Psoas muscle (tissue), 8 donors: ENCODE measurements at places on chromosomes 1 and 21. TPM values are rescaled to one million over a fixed set of nuclear protein-coding genes. Genes with fewer than 3 reads are reported as not detected.
A peak's percentile ranks its signal among the peaks of the same experiment; 100 is the strongest.

DNA sequence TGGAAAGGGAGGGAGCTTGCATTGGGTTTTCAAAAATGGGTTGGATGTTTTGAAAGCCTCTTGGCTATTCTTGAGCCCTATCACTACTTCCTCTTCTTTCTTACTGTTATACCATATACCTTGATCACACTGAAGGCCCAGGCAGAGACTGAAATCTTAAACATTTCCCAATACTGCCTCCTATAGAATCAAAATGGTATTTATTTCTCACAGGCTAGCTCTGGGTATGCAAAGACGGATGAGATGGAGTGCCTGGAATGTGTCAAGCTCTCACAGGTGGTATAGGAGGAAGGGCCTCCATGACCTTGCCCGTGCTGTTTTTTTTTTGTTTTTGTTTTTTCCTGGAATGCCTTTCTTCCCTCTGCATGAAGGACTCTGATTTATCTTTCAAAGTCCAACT, 268.4 kb upstream of the USP24 start:
- H3K4me3 ChIP-seq, result no peak overlapping the region
- H3K36me3 ChIP-seq, result no peaks in the 10 kb centered on the region
- H3K27ac ChIP-seq, result no peak overlapping the region
- no peaks in the 10 kb centered on the region for H3K27me3 ChIP-seq

GRCh38 chr1:204146309-204146708, 5.5 kb downstream of the ETNK2 start:
- no peak overlapping the region for H3K27ac ChIP-seq
- H3K36me3 ChIP-seq, result no peaks in the 10 kb centered on the region
- DNase-seq, result no peak
- H3K4me1 ChIP-seq, result no peaks in the 10 kb centered on the region
- no peaks in the 10 kb centered on the region for H3K27me3 ChIP-seq

DNA sequence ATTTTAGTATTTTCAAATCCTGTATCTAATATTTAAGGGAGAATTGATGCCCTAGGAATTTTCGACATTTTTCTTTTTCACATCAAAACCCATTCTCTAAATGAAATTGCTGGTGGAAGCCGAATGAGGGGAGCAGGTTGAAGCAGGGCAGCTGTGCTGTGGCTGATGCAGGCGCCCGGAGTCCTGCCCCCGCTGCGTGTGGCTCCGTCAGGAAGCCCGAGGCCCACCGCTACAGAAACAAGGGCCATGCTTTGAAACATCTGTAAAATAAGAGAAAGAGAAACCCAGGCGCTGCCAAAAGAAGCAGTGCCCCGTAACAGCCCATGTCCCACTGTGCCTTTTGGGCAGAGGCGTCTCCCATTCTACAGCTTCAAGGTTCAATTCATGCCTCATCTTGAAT, 41.1 kb downstream of the TENT5C start:
- no peak for DNase-seq
- H3K27ac ChIP-seq, result peak overlapping the region; percentile 82
- no peaks in the 10 kb centered on the region for H3K36me3 ChIP-seq
- no peak overlapping the region for H3K4me3 ChIP-seq
- no peaks in the 10 kb centered on the region for H3K27me3 ChIP-seq
- peaks cover 27% of the 10 kb centered on the region for H3K4me1 ChIP-seq

KLHL20 gene
- 19.6 TPM for total RNA-seq

FCGR1A gene
- total RNA-seq, result 0.75 TPM
